GM23338 (cell line): ENCODE measurements at places on chromosomes 5 and 9. TPM values are rescaled to one million over a fixed set of nuclear protein-coding genes. Genes with fewer than 3 reads are reported as not detected.

Gene ROPN1L
- polyA plus RNA-seq = 0.57 TPM in 1 of 2 replicates, not detected in the other

Gene FCN1
- polyA plus RNA-seq = not detected in 2 replicates

Gene PCDHA9
- polyA plus RNA-seq = 1.1 and 1.6 TPM in 2 replicates

Gene TTF1
- 22.4 and 25.0 TPM in 2 replicates for polyA plus RNA-seq

Gene PSMB7
- polyA plus RNA-seq = 238 and 268 TPM in 2 replicates

Gene IRX1
- polyA plus RNA-seq = 0.11 and 0.19 TPM in 2 replicates

Gene IL5
- not detected in 2 replicates for polyA plus RNA-seq

Gene CD274
- polyA plus RNA-seq = 0.17 TPM in 1 of 2 replicates, not detected in the other

Gene CDX1
- polyA plus RNA-seq = not detected in 2 replicates

Gene SHC3
- 1.1 and 1.3 TPM in 2 replicates for polyA plus RNA-seq

- H3K36me3 ChIP-seq = no peaks in the 10 kb centered on the region
- DNase-seq = peak; percentile 76
- H3K4me1 ChIP-seq = peaks cover 23% of the 10 kb centered on the region
These were observed 1.1 kb downstream of the CTNNAL1 start for GRCh38 chr9:109012009-109012875.

DNA sequence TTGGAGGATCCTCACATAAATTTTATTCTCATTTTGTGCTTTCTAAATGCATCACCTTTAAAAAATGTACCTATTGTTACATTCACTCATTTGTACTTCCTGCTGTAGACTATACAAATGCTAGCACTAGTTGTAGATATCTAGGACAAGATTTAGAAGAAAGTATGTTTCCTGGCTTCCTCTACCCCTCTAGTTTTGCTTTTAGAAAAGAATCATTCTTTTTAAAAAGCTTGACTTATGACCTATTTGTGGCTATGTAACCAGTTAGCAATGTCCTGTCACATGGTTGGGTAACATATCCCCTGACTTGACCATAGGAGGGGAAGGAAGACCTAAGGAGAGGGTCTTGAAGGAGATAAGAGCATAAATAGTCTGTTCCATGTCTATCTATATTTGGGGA, 13.3 kb downstream of the CAMK4 start:
- H3K36me3 ChIP-seq = no peaks in the 10 kb centered on the region
- H3K27me3 ChIP-seq = no peaks in the 10 kb centered on the region
- no peaks in the 10 kb centered on the region for H3K4me1 ChIP-seq
- H3K27ac ChIP-seq = no peak overlapping the region
- DNase-seq = no peak

DNA sequence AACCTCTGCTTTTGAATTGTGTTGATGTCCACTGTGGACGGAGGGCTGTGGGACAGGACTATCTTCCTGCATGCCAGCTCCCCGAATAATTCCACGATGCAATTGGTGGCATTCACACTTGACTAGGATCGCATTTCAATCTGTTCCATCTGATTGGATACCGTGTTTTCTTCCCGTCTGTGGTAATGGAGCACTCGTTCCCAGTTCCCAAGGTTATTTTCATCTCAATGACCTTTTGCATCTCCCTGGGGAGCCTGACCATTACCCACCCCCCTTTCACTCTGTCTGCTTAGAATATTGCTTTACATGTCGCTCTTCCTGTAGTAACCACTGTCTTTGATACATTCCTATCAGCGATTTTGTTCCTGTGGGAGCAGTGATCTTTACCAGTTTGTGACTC, 402.2 kb upstream of the WWC1 start:
- H3K4me1 ChIP-seq = peaks cover 16% of the 10 kb centered on the region
- peak; percentile 32 for DNase-seq
- H3K27ac ChIP-seq = peak overlapping the region; percentile 48; the same call in 1 of the 2 replicates
- peak overlapping the region; percentile 15 for H3K4me3 ChIP-seq

DNA sequence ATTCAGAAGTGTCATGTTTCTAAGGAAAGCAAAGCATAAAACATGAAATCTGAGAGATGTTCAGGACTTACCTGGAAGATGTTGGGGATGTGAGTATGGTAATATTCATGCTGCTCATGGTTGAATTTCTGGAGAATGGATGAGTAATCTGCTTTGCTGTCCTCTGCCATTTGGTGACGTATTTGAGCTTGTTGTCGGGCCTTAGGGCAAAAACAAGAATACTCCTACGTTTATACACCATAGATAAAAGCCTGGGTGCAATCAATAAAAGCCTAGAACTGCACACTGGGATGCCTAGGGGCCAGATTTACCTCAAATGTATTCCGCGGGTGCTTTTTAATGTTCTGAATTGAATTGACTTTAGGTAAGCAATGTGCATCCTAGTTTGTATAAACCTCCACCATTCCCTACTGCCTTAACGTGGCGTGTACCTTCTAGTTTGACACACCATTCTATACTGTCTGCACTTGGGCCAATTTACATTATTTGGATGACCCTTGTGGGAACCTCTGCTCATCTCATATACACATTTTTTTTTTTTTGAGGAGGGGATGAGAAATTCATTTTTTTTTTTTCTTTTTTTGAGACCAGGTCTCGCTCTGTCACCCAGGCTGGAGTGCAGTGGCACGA, 94.4 kb downstream of the USP20 start:
- H3K27ac ChIP-seq = no peak overlapping the region
- no peak overlapping the region for H3K4me3 ChIP-seq
- no peak for DNase-seq
- no peaks in the 10 kb centered on the region for H3K27me3 ChIP-seq

GRCh38 chr5:95668728-95669127, 14.1 kb downstream of the SPATA9 start:
- H3K27ac ChIP-seq = no peak overlapping the region
- H3K4me1 ChIP-seq = no peaks in the 10 kb centered on the region
- no peak for DNase-seq
- no peaks in the 10 kb centered on the region for H3K36me3 ChIP-seq
- no peaks in the 10 kb centered on the region for H3K27me3 ChIP-seq

DNA sequence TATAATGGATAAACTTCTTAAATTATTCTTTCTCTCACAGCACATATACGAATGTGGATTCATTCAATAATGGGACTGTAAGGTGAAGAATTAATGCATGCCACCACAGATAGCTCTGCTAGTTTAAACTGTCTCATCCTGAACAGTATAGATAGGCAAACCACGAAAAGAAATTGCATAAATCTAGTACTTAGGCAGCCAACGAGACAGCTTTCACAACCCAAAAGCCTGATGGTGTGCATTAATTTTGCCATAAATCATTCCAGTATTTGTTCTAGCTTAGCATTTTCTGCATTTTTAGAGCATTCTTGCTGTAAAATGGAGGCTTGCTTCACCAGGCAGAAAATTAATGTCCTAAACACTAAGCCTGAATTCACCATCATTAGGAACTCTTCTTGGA, 834.2 kb upstream of the DMAC1 start:
- no peak overlapping the region for H3K4me3 ChIP-seq
- no peak overlapping the region for H3K27ac ChIP-seq

DNA sequence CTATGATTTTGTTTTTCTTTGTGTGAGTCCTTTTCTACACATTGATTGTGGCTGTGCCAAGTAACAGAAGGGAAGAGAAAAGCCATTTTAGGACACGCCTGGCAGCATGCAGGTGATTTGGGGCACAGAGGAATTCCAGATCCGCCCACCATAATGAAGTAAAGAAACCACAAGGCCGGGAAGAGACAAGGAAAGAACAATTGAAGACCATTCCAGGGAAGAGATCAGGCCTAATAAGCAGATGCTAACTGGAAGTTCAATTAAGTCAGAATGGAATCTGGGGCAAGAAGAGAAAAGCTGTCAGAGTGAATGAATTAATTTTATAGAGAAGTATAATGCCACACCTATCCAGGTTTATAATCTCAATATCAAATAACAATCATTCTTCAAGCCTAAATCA, 110.2 kb upstream of the ISL1 start:
- no peak overlapping the region for H3K27ac ChIP-seq
- 0 out of 2 replicates have a peak, but pooled peaks cover 10% of the 10 kb centered on the region for H3K4me1 ChIP-seq
- H3K27me3 ChIP-seq = no peaks in the 10 kb centered on the region
- DNase-seq = peak; percentile 22

- no peak overlapping the region for H3K4me3 ChIP-seq
- H3K4me1 ChIP-seq = no peaks in the 10 kb centered on the region
- H3K27me3 ChIP-seq = no peaks in the 10 kb centered on the region
- H3K27ac ChIP-seq = no peak overlapping the region
These were observed 214.4 kb downstream of the MCTP1 start for GRCh38 chr5:95070453-95070852.

- H3K4me3 ChIP-seq = no peak overlapping the region
- no peak overlapping the region for H3K27ac ChIP-seq
- H3K4me1 ChIP-seq = peaks cover 27% of the 10 kb centered on the region
- no peak for DNase-seq
These were observed 135.8 kb upstream of the TMEM161B start for GRCh38 chr5:88404405-88404804.

DNA sequence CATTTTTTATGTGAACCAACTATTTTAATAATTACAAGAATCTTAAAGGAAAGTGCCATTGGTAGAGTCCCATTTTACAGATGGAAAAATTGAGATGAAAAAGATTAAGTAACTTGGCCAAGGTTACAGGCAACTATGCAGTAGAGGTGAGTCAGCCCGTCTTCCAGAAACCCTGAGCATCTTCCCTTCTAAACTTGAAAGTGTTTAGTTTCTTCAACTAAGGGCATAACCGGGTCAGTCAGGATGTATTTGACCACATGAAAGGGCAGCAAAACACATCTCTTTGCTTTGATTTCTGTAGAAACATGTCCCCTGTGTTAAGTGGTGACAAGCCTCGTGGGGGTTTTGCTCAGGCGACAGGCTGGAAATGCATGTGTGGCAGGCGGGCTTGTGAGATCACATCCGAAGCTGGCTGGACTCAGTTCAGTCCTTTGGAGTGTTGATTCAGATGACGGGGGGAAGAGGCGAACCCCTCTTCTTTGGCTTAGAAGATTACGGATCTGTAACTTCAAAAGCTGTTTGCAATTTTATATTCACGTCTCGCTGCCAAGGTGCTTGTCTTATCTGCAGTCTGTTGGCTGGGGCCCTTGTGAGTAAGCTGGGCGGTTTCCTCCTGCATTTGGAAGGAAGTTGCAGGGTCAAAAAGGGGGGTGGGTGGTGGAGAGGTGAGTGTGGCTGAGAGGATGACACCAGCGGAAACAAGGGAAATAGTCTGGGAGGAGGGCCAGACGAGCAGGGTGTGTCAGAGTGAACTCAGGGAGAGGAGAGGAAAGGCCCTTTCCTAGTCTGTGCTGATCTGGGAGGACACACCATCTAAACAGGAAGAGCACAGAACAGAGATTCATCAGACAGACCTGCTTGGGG, 78.9 kb upstream of the RPS23 start:
- no peaks in the 10 kb centered on the region for H3K4me1 ChIP-seq
- no peak overlapping the region for H3K27ac ChIP-seq
- H3K36me3 ChIP-seq = no peaks in the 10 kb centered on the region
- no peak overlapping the region for H3K4me3 ChIP-seq
- H3K27me3 ChIP-seq = no peaks in the 10 kb centered on the region

GRCh38 chr9:89427621-89428221, 70.2 kb downstream of the SEMA4D start:
- peaks cover 16% of the 10 kb centered on the region for H3K4me1 ChIP-seq
- no peak for DNase-seq
- H3K36me3 ChIP-seq = no peaks in the 10 kb centered on the region
- no peak overlapping the region for H3K4me3 ChIP-seq

GRCh38 chr9:129318121-129319075, 140.3 kb upstream of the IER5L start:
- H3K27ac ChIP-seq = no peak overlapping the region
- peaks cover 9% of the 10 kb centered on the region; the same call in 1 of the 2 replicates for H3K4me1 ChIP-seq
- H3K36me3 ChIP-seq = no peaks in the 10 kb centered on the region
- DNase-seq = no peak
- H3K27me3 ChIP-seq = peaks cover 5% of the 10 kb centered on the region; the same call in 1 of the 2 replicates
- H3K4me3 ChIP-seq = no peak overlapping the region
